Upper lobe of right lung (tissue), 1 donor: ENCODE measurements at places on chromosomes 3 and 15. TPM values are rescaled to one million over a fixed set of nuclear protein-coding genes. Genes with fewer than 3 reads are reported as not detected.

DNA sequence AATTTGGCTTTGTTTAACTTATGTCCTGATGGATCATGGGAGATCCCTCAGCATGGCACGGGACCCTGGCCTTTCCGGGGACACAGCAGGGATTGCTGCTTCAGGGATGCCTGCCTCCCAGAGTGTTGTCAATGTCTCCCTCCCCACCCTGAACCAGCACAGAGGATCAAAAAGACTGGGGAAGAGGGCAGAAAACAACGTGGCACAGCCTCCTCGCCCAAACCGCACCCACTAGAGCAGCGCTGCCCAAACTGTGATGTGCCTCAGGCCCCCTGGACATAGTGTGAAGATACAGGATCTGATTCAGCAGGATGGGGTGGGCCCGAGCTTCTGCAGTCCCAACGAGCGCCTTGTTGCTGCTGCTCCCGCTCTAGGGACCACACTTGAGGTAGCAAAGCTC is 34.5 kb downstream of the SLC6A20 start:
- H3K36me3 ChIP-seq: no peaks in the 10 kb centered on the region
- H3K4me1 ChIP-seq: no peaks in the 10 kb centered on the region
- no peak overlapping the region for H3K27ac ChIP-seq
- no peak overlapping the region for H3K4me3 ChIP-seq
- H3K27me3 ChIP-seq: no peaks in the 10 kb centered on the region

DNA sequence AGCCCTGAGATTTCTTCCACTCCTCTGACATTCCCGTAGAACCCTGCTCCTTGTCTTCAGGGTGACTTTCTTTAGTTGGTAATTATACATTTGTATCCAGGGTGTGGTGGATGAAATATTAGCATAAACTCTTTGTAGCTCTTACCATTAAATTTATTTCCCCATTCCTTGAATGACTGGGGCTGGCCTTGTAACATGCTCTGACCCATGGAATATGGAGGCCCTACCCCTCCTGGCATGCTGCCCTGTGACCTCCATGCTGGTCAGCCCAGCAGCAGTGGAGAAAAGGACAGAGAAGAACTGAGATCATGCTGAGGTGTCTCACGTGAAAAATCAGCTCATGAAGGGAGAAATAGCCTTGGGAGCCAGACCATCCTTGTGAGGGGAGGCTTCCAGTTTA is 96.1 kb upstream of the PROK2 start:
- H3K4me1 ChIP-seq: no peaks in the 10 kb centered on the region
- DNase-seq: no peak
- H3K36me3 ChIP-seq: no peaks in the 10 kb centered on the region
- H3K27ac ChIP-seq: no peak overlapping the region
- H3K27me3 ChIP-seq: no peaks in the 10 kb centered on the region
- H3K4me3 ChIP-seq: no peak overlapping the region

DNA sequence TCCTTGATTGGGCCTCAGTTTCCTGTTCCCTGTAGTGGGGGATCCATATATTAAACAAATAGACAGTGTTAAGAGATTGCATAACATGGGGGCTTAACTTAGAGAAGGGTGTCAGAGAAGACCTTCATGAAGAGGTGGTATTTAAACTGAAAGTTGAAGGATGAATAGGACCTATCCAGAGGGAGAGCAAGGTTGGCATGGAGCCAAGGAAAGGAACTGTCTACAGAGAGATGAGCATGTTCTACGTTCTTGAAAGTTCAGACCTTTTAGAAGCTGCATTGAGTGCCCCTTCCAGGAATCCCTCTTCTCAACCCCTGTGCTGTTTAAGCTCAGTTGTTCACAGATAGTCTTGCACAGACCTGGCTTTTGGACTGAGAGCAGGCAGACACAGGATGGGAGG is 2.4 kb downstream of the HTD2 start:
- H3K36me3 ChIP-seq: peaks cover 41% of the 10 kb centered on the region
- H3K27me3 ChIP-seq: no peaks in the 10 kb centered on the region
- no peak for DNase-seq
- H3K27ac ChIP-seq: no peak overlapping the region

Gene ATP13A5
- total RNA-seq: 2.0 TPM

DNA sequence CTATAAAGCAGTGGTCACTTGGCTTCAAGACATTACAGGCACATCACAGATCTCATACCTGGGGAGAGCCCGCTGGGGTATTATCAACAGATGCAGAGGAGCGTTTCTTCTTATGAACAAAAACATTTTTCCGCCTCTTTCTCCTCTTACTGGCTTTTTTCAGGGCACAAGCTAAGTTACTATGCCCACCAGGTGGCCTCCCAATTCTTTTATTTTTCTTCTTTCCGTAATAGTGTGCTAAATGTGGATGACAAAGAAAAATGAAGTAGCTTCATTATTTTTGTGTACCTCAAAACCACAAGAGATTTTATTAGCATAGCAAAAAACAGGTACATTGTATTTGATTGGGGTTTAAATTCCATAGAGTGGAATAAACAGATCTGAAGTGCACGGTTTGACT is 10.1 kb upstream of the STIMATE start:
- DNase-seq: no peak
- H3K27me3 ChIP-seq: no peaks in the 10 kb centered on the region
- no peaks in the 10 kb centered on the region for H3K4me1 ChIP-seq
- H3K27ac ChIP-seq: no peak overlapping the region
- no peak overlapping the region for H3K4me3 ChIP-seq
- H3K36me3 ChIP-seq: peaks cover 49% of the 10 kb centered on the region

DNA sequence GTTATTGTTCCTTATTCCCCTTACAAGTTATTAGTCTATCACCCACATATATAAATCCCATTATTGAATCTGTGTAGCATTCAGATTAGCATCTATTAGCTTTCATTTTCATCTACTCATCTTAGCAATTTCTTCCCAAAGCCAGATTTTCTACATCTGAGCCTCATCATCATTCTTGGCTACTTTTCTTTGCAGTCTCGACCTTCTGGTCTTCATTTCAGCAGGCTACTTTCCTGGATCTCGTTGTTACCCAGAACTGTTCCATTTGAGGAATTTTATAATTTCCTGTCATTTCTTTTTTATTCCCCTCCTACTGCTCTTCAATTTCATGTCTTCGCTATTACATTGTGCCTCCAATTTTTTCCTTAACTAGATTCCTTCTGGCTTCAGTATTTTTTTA is 51.8 kb downstream of the SPRED1 start:
- H3K4me1 ChIP-seq: no peaks in the 10 kb centered on the region
- H3K27me3 ChIP-seq: no peaks in the 10 kb centered on the region
- H3K4me3 ChIP-seq: no peak overlapping the region
- no peak for DNase-seq
- no peak overlapping the region for H3K27ac ChIP-seq
- H3K36me3 ChIP-seq: peaks cover 17% of the 10 kb centered on the region

Gene PLD1
- total RNA-seq: 25.4 TPM

Gene ZIC1
- not detected for total RNA-seq

Gene GPR62
- not detected for total RNA-seq

Gene CCR3
- total RNA-seq: 0.43 TPM

GRCh38 chr15:92974183-92974915 is 74.2 kb downstream of the CHD2 start:
- no peak overlapping the region for H3K4me3 ChIP-seq
- no peak overlapping the region for H3K27ac ChIP-seq
- H3K36me3 ChIP-seq: peaks cover 97% of the 10 kb centered on the region
- H3K27me3 ChIP-seq: no peaks in the 10 kb centered on the region
- no peak for DNase-seq

- no peaks in the 10 kb centered on the region for H3K27me3 ChIP-seq
- H3K36me3 ChIP-seq: no peaks in the 10 kb centered on the region
- H3K4me3 ChIP-seq: no peak overlapping the region
- no peak overlapping the region for H3K27ac ChIP-seq
- H3K4me1 ChIP-seq: no peaks in the 10 kb centered on the region
Measured at GRCh38 chr3:160090653-160091052, 102.0 kb downstream of the IL12A start.

Gene CISH
- total RNA-seq: 71.6 TPM

DNA sequence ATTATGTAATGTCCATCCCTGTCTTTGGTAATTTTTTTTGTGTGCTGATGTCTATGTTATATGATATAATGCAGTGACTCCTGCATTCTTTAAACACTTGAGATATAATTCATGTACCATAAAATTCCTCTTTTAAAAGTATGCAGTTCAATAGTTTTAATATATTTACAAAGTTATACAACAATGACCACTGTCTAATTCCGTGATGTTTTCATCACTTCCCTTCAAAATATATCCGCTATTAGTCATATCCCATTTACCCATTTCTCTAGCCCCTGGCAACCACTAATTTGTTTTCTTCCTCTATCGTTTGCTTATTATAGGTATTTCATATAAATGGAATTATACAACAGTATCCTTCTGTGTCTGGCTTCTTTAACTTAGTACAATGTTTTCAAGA is 64.9 kb upstream of the SUCLG2 start:
- no peaks in the 10 kb centered on the region for H3K4me1 ChIP-seq
- H3K4me3 ChIP-seq: no peak overlapping the region
- no peaks in the 10 kb centered on the region for H3K27me3 ChIP-seq
- H3K27ac ChIP-seq: no peak overlapping the region
